ENCODE measurements at places on chromosomes 13 and 19. TPM values are rescaled to one million over a fixed set of nuclear protein-coding genes. Genes with fewer than 3 reads are reported as not detected.
A peak's percentile ranks its signal among the peaks of the same experiment; 100 is the strongest.

The C19orf33 gene
- 16.6 TPM for total RNA-seq

- no peak for DNase-seq
Observed at GRCh38 chr13:40316301-40316700, 350.1 kb downstream of the FOXO1 start.

GRCh38 chr19:54333586-54334298 lies 5.2 kb downstream of the LILRA4 start:
- DNase-seq = no peak

DNA sequence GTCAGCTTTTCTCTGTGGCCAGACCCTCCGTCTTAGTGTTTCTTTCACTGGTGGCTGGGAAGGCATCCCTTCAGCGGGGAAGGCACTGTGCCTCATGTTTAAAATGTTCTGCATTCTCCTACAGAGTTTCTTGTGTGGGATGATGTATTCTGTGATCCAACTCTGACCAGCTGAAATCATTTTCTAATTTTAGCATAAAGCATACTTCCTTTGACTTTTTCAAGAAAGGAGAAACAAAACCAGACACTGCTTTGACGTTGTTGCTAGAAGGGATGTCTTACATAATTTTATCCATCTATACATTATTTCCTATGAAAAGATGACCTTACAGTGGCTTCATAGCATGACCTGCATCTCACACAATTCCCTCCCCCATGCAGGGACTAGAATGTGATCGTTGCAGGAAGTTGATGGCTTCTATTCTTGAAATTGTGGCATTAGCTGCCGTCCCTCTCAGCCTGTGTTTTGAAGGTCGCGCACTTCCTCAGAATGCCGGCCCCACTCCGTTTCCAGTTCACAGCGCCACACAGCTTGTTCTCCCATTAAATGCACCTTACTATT lies 38.6 kb upstream of the TEX29 start:
- DNase-seq = peak; percentile 69

DNA sequence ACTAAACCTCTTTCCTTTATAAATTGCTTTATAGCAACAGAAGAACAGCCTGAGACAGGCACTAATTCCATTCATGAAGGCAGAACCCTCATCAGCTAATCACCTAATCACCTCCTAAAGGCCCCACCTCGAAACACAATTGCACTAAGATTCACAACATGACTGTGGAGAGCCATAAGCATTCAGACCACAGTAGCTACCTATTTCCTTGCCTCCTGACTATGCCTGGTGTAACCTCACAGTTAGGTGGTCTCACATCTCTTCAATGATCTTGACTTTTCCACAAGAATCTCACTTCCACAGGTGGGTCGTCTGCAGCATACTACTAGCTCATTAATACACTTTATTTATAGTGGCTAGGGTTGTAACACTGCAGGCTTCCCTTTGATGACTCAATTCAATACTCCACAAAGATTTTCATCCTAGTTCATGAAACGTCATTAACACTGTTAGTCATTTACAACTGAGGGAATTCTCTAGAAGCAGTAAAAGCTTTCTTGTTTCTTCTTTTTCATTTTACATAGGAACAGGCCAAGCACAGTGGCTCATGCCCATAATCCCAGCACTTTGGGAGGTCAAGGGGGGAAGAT lies 27.1 kb downstream of the STK24 start:
- DNase-seq = no peak

DNA sequence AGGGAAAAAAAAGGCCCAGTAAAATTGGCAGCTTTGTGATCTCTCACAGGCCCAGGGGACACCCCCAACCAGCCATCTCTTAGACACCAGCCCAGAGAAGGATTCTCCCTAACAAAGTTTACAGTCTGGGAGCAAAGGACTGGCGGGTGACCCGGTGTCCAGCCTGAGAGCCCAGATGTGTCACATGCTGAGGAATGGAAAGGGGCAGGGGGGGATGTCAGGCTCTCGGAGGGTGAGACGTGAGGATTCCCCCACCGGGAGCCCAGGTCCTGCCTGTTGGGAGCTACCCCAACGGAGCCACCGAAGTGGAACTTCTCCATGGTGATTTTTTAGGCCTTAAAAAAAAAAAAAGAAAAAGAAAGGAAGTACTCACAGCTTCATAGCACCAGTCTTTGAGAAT lies 4.8 kb upstream of the CTXN1 start:
- no peak for DNase-seq

DNA sequence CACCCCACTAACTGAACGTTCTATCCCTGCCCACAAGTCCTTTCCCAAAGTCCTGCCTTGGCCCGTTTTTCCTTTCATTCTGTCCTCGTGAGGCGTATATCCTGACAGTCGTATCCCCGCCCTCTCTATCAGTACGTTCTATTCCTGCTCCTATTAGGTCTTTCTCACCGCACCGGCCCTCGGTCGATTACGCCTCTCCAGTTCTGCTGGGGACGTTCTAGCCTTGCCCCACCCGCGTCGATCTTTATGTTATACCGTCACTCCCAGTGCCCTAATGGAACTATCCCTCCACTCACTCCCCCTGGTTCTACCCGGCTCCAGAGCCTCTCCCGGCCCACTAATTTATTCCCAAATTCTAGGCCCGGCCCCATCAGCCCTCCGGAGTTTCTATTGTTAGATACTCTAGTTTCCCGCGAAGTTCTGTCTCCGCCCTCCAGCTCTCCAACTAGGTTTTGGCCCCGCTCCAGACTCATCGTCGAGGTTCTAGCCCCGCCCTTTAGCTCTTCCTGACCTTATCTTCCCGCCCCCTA lies 2.0 kb downstream of the PLAUR start:
- DNase-seq = no peak

- DNase-seq = peak; percentile 68
Observed at GRCh38 chr19:39497996-39498797, 550 bp upstream of the DLL3 start.

- DNase-seq = peak; percentile 58
Observed at GRCh38 chr19:49340069-49340864, 5.1 kb downstream of the CD37 start.

The ALG5 gene
- total RNA-seq = 18.3 TPM

DNA sequence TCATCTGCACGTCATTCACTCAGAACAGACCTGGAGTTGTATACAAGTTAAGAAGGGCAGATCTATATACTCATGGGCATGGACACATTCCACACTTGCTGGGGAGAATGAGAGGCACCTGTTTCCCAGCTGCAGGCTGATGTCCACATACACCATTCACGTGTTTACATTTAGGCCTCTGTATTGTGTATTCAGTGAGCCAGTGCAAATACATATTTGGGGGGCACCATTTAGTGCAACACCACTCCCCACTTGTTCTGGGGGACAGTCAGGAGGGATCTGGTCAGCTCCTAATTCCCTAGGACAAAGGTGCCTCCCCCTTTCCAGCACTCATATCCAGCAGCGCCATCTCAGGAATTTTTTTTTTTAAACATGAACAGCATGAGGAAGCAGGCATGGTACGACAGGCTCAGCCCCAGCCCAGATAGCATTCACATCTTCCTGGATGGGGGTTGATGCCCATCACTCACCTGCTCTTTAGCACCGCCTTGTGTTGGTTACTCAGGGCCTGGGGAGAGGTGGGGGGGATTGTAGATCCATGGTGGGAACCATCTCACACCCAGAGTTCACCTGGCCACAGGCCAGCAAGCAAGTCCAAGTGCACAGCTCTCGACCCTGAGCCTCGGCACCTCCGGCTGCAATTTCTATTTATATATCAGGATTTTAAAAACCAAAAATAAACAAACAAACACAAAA lies 56.9 kb upstream of the ZNF254 start:
- DNase-seq = no peak

DNA sequence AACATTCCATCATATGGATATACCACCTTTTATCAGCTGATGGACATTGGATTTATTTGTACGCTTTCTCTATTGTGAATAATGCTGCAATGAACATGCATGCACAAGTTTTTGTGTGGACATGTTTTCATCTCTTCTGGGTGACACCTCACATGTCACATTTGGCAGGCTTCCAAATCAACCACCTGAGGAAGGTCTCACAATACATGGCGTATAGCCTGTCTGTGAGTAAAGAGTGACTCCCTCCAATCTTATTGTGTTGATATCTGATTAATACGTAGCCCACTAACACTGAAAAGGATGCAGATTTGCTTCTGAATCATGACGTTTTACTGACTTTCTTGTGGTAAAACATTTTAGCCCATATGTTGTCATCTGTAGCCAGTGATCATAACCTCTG lies 61.1 kb downstream of the SLC15A1 start:
- DNase-seq = no peak

The RUBCNL gene
- total RNA-seq = 5.1 TPM
